ENCODE measurements at places on chromosomes 5 and 9.

DNA sequence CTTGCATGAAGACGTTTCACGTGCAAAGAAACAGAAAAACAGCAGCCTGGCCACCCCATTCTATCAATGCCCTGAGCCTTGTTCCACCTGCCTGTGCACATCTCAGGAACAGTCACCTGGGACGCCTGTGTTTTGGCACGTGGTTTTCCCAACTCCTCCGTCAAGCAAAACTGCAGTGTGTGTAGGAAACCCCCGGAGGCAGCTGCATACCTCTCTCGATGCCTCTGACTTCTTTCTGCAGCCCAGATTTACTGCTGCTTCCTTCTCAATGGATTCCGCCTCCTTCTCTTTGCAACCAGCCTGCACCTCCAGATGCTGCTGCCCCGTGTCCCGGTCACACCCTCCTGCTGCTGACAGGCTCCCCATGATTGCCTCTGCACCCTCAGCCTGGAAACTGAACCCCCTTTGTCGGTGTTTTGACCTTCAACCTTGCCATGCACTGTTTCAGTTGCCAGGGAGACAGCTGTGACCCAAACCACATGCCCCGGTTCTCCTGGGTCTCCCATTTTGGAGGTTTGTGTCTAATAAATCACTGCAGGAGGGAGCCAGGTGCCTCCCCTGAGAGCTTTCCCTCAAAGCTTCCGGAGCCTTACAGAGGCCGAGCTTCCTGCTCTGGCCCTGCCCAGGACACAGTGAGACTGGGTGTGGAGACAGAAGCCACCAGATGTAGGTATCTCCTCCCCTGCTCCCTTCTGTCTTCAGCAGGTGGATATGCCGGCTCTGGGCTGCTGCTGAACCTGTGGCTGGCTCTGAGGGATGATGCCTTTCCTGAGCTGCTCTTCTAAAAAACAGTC, 395.5 kb upstream of the IRX1 start:
- DNase-seq, result no peak

- no peak for DNase-seq
Measured at GRCh38 chr5:150506571-150507473, 1.1 kb upstream of the NDST1 start.

DNA sequence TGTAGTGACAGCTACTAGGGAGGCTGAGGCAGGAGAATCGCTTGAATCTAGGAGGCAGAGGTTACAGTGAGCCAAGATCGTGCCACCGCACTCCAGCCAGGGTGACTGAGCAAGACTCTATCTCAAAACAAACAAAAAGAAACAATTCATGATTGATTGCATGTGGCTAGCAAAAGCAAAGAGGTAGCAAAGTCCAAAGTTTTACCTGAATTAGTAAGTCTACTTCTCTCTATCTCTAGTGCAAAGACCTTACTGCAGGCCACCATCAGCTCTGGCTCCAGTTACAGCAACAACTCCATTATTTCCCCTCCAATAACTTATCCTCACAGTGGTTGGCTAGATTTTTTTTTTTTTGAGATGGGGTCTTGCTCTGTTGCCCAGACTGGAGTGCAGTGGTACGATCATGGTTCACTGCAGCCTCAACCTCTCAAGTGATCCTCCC, 6.2 kb upstream of the SAR1B start:
- DNase-seq, result no peak

GRCh38 chr5:41503310-41503709, 7.1 kb downstream of the PLCXD3 start:
- no peak for DNase-seq

GRCh38 chr9:105439428-105439827, 8.4 kb upstream of the FSD1L start:
- peak; percentile 59 for DNase-seq

DNA sequence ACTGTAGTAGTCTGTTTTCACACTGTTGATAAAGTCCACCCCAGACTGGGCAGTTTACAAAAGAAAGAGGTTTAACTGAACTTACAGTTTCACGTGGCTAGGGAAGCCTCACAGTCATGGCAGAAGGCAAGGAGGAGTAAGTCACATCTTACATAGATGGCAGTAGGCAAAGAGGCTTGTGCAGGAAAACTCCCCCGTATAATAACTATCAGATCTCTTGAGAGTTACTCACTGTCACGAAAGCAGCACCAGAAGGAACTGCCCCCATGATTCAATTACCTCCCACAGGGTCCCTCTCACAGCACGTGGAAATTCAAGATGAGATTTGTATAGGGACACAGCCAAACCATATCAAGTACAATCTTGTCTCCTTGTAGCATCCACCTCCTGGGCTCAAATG, 21.1 kb downstream of the PARP8 start:
- no peak for DNase-seq

DNA sequence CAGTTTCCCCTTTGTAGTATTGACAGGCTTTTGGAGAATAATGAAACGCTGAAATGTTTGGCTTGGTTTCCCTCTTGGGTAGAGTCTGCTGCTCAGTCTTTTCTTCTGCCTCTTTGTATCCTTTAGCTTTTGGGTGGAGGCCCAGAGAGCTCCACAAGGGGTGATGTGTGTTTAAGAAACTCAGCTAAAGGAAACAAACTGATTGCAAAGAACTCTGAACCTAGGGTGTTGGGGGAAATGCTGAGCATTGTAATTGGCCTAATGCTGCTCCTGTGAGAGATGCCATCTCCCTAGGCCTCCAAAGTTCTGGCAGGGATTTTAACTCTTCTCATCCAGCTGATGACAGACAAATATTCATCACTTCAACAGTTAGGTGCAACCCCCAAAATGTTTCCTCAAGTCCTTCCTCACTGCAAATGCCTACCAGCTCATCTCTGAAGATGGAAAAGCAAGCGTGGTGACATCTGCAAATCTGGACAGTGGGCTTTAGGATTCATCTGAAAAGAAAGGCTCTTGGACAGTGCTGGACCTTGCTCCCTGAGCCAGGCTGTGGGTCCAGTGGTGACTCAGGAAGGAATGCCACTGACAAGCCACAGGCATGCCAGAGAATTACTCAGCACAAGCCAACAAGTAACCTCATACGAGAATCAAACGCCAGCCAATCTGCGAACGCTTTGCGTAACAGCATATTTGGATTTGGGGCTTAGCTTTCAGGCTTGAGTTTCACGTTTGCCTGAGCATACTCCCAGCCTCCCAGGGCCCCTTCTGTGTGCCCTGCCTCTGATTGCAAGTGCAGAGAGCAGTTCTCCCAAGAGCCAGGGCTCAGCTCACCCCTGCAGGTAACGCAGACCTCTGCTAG, 30.5 kb upstream of the ZSWIM6 start:
- DNase-seq, result peak; percentile 54

DNA sequence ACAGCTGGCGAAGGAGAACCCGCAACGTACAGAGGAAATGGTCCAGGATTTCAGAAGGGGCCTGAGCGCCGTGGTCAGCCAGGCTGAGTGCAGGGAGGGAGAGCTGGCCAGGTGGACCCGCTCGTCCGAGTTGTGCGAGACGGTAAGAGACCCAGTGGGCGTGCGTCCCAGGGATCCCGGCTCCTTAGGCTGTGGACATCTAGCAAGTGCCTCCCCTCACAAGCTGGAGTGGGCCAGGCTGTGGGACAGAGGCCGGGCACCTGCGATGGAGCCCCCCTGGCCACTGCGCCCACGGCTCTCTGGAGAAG, 29.5 kb upstream of the LRRC14B start:
- DNase-seq, result no peak

GRCh38 chr5:42842921-42843641, 31.4 kb upstream of the SELENOP start:
- no peak for DNase-seq

DNA sequence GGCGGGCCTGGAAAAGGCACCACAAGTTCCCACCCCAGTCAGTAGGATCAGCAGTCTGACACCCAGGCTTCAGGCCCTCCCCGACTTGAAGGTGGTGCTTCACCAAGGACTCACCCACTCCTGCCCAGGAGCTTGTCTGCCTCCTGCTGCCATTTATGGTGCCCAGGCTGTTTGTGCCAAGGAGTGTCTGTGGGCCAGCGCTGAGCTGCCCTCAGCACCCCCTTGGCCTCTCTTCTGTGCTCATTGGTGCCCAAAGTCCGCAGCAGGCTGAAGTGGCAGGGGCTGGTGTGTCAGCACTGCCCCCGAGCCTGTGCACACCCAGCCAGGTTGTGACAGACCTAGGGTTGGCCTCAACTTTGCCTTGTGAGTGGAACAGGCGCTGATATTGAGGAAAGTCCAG, 23.5 kb downstream of the JMY start:
- DNase-seq, result no peak

GRCh38 chr5:56269216-56269927, 36.2 kb upstream of the ANKRD55 start:
- peak; percentile 68 for DNase-seq

DNA sequence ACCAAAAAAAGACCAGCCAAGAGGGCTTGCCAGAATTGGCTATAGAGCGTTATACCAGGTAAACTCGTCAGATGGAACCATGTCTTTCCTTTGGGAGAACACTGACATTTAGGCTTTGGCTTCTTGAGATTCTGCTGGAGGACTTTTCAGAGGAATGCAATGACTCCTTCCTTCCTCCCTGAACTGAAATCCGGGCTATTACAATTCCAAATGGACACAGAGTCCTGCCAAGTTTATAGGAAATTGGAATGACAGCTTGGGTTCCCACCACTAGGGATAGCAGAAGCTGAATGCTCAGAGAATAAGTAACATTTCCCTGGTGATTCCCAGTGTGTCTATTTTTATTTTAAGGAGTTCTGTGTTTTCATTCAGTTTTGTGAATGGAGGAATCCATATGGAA, 143.0 kb downstream of the FGF1 start:
- DNase-seq, result peak; percentile 58

- DNase-seq, result no peak
Measured at GRCh38 chr5:162256711-162257110, 189.1 kb downstream of the GABRG2 start.

DNA sequence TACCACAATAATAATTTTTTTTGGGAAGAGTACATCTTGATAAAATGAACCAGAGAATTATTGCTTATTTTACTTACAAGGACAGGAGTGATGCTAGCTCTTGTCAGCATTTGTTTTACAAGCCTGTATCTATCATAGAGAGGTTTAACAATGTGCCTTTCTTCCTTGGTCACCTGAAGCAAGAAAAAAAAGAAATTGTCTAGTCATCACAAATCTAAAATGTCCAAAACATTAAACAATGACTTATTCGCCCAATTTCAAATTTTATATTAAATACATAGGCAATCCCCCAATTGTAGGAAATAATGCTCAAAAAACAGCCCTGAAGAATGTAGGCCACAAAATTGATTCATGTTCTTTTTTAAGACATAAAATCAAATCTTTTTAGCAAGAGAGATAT, 56.6 kb downstream of the PKD2L2 start:
- no peak for DNase-seq

All from lung microvascular endothelial cell (primary cell).